ENCODE measurements at places on chromosomes 6 and 20. TPM values are rescaled to one million over a fixed set of nuclear protein-coding genes. Genes with fewer than 3 reads are reported as not detected.

GRCh38 chr6:96420294-96420693 is 101.3 kb upstream of the UFL1 start:
- DNase-seq = no peak

DNA sequence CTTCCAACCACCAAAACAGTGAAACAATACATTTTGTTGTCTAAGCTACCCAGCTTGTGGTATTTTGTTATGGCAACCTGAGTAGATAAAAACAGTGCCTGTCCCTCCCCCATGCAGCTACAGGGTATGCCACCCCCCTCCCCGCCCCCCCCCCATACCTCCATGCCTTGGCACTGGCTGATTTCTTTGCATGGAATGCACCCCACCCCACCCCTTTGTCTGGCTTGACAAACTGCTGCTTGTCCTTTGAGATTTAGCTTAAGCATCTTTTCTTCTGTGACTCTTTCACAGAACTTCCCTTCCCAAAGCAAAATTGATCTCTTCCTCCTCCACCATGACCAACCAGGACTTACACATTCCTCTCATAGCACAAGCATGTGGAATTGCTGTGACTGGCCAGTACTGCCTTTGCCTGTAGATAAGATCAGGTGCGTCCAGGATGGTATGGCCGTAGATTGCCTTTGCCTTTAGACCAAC is 64.6 kb upstream of the ADGRF1 start:
- no peak for DNase-seq

- peak; percentile 29 for DNase-seq
Observed at GRCh38 chr6:167210375-167211294, 52.9 kb upstream of the GPR31 start.

The MAPK13 gene
- total RNA-seq = 7.6 TPM

The C6orf141 gene
- 0.77 TPM for total RNA-seq

The IMPG1 gene
- total RNA-seq = not detected
